Activated naive CD4-positive, alpha-beta T cell (primary cell): ENCODE measurements at places on chromosomes 11 and 22.

GRCh38 chr11:19073454-19074415 lies 13.2 kb upstream of the MRGPRX2 start:
- no peak for DNase-seq

DNA sequence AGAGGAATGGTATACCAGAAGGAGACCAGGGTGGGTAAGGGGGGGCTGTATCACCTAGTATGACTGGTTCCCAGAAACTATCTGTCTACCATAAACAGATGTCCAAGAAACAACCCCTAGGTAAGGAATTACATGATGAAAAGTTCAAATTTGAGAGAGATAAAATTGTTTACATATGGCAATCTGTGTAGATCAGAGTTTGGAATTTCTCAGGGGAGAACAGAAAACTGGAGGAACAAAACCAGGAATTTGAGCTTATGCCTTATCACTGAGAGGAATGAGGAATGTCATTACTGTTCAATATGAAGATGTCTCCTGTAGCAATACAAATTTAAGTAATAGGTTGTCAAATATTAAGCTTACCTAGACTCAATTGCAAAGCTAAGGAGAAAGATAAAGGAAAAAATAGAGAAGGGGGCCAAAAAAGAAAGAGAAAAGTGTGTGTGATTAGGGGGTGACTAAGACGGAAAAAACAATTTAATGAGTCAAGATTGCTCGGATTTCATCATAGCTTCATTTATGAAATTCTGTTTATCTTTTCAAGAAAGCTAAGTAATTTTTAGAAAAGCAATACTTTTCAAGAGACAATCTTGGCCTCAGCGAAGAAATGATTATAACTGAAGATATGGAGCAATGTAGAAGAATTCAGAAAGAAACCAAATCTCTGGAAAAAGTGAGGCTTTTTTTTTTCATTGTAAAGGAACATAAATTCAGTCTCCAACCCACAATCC lies 117.8 kb downstream of the APOL5 start:
- no peak for DNase-seq

DNA sequence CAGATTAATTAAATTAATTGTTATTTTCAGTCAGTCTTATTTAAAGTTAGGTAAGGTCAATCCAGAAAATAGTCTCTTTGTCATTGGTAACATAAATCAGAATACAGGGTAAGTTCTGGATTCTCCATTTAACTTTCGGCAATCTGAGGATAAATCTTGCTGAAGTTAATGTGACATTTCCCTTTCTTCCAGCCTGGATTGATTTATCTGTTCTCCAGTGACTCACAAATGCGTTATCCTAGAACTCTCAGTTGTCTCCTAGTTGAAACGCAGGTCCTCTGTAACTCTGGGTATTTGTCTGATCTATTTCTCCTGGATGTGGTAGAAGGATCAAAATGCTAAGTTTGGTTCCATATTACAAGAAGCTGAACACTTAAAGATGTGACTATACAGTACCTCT lies 21.0 kb downstream of the OR51E1 start:
- no peak for DNase-seq

GRCh38 chr11:75472081-75472732 lies 39.2 kb upstream of the KLHL35 start:
- DNase-seq, result no peak

- DNase-seq, result no peak
Measured at GRCh38 chr22:49497266-49497665, 330.4 kb downstream of the BRD1 start.

GRCh38 chr22:34992672-34993071 lies 73.3 kb upstream of the ISX start:
- DNase-seq, result no peak

DNA sequence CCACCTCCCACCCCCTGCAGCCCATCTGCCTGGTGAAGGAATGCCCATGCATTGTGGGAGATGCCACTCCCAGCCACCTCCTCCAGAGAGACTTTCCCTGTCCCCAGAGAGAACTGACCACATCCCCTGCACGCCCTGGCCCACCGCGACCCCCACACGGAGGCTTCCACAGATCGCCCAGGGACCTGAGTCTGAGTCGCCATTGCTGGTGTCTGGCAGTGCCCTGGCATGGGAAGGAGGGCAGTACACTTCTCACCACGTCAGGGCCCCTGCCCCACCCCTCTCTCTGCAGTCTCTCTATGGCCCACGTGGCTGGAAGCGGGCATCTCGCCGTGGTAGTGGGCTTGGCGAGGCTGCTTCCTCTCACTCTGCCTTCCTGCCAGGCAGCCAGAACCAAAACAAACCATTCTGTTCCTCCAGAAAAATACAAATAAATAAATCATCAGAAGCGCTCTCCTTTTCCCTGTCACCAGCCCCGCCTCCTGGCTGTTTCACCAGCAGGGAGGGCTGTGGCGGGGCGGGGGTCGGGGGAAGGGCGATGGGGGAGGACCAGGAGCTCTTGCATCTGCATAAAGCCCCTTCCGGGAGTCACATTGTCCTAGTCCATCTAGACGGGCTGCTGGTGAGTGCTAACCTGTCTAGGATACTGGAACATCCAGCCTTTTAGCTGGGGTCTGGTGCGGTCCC lies 20.9 kb downstream of the SHISAL1 start:
- no peak for DNase-seq

- no peak for DNase-seq
Measured at GRCh38 chr11:95248666-95249467, 17.9 kb upstream of the SESN3 start.

GRCh38 chr22:31567702-31568101 lies 71.4 kb downstream of the SFI1 start:
- DNase-seq, result no peak

DNA sequence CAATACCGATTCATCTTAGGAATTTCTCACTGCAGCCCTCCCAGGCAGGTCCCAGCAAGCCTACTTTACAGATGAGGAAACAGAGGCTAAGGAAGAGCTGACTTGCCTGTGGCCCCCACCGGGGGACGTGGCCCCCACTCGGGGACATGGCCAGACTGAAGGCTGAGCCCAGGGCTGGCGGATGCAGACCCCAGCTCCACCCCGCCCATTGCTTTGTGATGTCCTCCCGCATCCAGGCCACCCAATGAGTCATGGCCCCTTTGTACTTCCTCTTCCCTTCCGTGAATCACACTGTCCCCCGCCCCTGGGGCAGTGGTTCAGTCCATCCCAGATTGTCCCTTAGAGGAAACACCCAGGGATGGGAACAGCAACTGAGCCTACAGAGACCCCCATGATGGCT lies 116.0 kb upstream of the ANO1 start:
- DNase-seq, result no peak

DNA sequence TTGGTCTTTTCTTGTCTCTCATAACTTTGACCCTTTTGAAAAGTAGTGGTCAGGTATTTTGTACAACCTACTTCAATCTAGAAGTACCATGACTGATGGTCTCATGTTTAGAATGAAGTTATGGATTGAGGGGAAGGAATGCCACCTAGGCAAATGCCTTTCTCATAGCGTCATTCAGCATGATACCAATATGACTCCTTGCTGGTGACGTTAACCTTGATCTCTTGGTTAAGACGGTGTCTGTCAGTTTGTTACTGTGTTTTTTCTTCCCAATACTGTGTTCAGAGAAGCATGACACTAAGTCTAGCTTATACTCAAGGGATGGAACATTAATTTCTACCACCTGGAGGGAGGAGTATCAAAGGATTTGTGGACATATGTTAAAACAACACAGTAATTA lies 130.9 kb downstream of the KIF18A start:
- no peak for DNase-seq

GRCh38 chr11:112229746-112230433 lies 3.7 kb downstream of the PTS start:
- no peak for DNase-seq

DNA sequence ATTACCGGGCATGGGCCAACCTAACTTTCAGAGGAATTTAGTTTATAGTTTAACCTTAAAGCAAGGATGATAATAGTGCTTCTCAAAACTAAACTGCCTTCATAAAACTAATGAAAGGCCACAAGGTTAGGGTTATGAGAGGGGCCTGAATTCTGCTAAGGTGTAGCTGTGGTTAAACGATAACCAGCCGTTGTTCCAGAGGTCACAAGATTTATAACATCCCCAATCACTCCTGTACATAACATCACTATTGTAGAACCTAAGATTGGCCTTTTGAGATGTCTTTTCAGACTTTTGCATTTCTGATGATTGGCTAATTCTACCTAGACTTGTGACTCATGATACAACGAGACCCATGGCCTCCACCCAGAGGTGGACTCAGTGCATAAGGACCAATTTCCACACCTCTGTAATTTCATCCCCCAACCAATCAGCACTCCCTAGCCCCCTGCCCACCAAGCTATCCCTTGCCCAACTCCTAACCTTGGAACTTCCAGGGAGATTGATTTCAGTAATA lies 69.8 kb downstream of the ADAMTS15 start:
- DNase-seq, result no peak

DNA sequence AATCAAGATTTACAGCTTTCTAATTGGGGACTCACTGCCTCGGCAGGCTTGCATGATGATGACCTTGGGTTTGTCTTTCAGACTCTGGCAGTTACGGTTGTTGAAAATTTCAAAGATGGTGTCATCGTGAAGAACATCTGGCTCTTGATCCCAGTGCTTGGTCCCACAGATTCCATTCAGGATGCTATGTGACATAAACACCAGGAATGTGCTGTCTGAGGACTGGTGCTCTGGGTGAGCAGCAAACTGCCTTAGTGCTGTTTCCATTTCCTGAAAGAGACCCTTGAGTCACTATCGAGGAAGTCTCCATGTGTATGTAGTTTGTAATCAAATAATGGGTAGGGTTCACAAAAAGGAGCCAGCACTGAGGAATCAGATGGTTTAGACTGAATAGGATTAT lies 7.1 kb downstream of the CASP12 start:
- no peak for DNase-seq

DNA sequence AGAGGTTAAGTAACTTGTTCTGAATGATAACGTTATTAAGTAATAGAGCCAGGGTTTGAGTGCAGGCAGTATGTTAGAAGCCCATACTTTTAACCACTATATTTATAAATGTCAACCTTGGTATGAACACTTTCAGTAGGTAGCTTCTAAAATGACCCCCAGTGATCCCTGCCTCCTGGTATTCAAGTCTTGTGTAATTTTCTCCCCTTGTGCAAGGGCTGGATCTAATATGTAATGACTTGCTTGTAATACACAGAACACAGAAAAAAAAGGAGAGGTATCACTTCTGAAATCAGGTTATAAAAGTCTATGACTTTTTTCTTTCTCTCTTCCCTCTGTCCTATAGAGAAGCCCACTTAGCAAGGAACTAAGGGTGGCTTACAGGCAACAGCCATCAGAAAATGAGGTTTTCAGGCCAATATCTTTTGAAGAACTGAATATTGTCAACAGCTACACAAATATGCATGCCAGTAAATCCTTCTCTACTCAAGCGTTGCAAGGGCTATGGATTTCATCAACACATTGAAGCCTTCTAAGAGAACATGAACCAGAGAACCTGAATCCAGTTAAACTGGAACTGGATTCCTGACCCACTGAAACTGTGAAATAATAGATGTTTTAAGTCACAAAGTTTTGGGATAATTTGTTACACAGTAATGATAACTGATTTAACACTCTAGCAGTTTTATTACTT lies 712.3 kb downstream of the METTL15 start:
- no peak for DNase-seq

DNA sequence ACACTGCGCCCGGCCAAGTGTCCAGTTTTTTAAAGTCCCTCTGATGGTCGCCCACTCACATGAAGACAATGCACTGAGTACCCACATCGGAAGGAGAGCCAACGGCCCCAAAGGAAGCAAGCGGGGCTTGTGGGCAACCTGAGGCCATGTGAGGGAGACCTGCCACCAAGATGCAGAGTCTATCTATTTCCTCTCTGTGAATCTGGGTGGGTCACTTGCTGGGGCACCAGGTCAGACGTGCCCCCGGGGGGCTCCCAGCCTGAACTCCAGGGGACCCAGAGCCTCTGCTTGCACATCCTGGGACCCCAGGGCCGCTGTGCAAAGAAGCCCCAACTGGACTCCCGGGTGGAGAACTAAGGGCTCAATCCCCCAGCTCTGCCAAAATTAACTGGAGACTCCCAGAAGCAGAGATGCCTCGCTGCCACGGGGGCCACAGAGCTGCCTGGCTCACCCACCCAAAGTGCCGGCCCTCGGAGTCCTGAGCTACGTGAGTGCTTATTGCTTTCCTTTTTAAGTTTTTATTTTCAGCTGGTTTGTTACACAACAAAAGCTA lies 106.4 kb downstream of the BRD1 start:
- DNase-seq, result no peak

- no peak for DNase-seq
Measured at GRCh38 chr11:102121329-102121728, 11.1 kb downstream of the YAP1 start.

- no peak for DNase-seq
Measured at GRCh38 chr22:46815896-46816731, 53.7 kb downstream of the TBC1D22A start.

- no peak for DNase-seq
Measured at GRCh38 chr11:8011981-8012444, 24.9 kb downstream of the EIF3F start.

- no peak for DNase-seq
Measured at GRCh38 chr11:128853559-128853958, 13.5 kb downstream of the KCNJ1 start.

DNA sequence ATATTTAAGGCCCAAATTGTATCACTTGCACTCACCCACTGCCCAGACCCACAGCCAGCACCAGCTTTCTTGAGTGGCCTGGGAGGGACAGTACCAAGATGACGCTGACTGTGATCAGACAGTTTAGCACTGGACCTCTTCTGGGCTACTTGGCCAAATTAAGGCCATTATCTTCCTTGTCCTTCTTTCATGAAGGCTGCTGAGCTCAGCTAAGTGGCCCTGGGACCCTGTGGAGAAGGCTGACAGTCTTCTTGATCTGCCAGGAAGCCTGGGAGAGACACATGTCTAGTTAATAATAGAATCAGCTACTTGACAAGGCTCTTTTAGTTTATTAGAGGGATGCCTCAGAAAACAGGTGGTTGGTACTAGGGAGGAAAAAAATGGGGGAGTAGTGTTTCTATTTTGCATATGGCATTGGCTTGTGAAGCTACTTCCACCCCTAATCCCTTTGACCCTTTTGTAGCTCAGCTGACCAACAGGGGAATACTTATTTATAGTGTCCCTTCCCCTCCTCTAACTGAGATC lies 127.9 kb upstream of the NTM start:
- no peak for DNase-seq

DNA sequence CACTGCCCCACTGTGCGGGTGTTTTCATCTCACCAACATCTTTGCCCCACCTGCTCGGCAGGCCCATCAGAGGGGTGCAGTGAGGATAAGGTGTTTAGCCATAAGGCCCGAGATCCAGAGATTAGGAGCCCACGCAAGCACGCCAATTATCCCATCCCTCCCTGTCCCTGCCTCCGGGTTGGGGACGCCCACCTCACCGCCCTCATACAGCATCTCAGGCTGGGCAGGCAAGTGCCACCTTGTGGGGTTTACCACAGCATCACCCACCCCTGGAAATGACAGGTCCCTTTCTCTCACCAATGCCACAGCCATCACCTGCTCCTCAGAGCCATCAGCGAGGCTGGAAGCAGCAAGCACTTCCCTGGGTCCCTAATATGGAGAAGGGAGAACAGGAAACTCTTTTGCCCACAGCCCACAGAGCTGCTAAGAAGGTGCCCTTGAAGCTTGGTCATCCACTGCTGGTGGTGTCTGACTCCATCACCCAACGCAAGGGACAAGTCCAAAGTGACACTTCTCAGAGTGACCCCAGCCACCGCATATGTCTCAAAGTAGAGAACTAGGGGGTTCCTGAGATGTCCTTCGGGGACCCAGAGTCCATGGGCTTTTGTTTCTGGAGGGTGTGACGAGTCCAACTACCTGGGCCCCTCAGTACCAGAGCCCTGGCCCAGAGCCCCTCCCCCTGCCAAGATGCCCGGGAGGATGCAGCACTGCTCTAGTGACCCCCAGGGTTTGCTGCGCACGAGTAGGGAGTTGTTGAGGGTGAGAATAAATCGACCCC lies 15.8 kb downstream of the VPS37C start:
- DNase-seq, result no peak

GRCh38 chr11:111510311-111510710 lies 1.9 kb downstream of the BTG4 start:
- DNase-seq, result no peak
